RPMI7951 (cell line): ENCODE measurements at places on chromosomes 2 and 18. TPM values are rescaled to one million over a fixed set of nuclear protein-coding genes. Genes with fewer than 3 reads are reported as not detected.
A peak's percentile ranks its signal among the peaks of the same experiment; 100 is the strongest.

The CASP10 gene
- 7.4 and 8.5 TPM in 2 replicates for total RNA-seq

The PARD6G gene
- total RNA-seq = 0.24 and 0.68 TPM in 2 replicates

The ITGA6 gene
- 61.8 and 62.0 TPM in 2 replicates for total RNA-seq

The GPC1 gene
- 13.9 and 24.1 TPM in 2 replicates for total RNA-seq

The CFLAR gene
- 45.3 and 46.5 TPM in 2 replicates for total RNA-seq

GRCh38 chr2:241769819-241770184, 6.8 kb upstream of the GAL3ST2 start:
- no peak for DNase-seq

DNA sequence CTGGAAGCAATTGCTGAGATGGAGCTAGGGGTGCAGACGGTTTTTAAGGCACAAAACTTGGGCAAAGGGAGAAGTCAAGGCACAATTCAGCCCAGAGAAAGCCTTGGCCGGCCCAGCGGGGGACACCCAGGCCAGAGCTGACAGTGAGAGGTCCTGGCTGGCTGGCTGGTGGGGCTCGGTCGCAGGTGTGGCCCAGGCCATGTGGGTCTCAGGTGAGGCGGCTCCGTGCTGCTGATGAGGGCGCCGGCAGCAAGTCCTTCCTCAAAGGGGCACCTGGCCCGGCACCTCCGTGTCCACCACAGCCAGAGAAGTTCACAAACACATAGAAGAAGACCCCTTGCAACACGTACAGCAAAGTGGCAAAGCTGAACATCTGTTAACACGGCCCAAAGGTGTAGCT, 54.2 kb upstream of the LDLRAD4 start:
- no peak for DNase-seq

GRCh38 chr18:70195852-70196434, 9.5 kb downstream of the RTTN start:
- DNase-seq = peak; percentile 38

DNA sequence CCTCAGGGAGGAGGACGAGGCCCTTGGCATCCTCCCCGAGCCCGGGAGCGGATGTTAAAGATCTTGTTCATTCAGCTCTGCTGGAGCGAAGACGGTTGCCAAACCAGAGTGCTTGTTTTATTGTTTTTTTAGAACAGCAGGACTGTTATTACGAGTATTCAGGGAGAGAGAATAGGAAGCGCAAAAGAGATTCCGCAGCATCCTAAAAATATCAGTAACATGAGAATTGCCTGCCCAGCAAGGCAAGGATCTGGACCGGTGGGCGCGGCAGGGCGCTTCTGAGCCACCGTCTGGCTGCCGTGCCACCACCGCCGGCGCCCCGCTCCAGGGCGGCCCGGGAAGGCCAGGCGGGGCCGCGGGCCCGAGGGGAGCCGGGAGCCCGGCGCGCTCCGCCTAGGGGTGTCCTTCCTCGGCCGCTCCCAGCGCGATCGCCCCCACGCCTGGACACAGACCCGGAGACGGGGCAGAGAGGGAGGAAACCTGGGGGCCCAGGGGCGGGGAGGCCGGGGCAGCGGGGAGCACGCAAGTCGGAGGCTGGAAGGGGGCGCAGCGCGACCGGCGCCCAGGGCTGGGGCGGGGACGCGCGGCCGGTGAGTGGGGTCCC, 843 bp downstream of the CYS1 start:
- peak; percentile 71 for DNase-seq

GRCh38 chr2:169693360-169693759, 845 bp downstream of the CFAP210 start:
- peak; percentile 23 for DNase-seq

DNA sequence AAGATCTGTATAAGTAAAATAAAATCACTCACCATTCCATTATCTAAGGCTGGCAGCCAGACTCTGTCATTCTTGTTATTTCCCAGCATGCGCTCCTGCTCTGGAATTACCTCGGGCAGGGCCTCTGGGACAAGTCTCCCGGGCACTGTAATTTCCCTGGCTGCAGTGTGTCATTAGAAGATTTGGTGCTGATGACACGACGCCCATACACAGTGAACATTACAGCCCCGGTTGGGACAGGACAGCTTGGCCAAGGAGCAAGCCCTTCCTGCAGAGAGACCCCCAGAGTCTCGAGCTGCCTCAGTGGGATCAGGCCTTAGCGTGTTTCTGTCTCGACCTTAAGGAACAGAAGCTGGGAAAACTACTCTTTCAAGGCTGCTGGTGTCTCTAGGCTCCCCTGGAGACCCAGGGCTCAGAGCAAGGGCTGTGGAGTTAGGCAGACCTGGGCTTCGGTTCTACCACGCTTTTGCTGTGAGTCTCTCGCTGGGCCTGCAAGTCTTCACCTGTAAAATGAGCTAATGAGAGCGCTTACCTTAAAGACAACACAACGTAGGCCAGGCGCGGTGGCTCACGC, 39.7 kb downstream of the SMAD7 start:
- no peak for DNase-seq

DNA sequence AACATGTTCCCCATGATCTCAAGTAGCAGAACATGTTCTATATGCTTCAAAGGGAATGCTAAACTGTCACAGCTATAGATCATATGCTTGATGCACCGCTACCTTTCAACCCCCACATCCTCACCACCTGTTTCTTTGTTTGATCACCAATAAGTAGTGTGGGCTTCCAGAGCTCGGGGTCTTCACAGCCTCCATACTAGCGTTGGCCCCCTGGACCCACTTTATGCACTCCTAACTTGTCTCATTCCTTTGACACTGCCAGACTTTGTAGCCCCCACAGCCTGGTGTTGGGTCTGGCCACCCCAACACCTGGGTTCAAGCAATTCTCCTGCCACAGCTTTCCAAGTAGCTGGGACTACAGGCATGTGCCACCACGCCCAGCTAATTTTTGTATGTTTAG, 11.6 kb upstream of the RBM44 start:
- DNase-seq = no peak

DNA sequence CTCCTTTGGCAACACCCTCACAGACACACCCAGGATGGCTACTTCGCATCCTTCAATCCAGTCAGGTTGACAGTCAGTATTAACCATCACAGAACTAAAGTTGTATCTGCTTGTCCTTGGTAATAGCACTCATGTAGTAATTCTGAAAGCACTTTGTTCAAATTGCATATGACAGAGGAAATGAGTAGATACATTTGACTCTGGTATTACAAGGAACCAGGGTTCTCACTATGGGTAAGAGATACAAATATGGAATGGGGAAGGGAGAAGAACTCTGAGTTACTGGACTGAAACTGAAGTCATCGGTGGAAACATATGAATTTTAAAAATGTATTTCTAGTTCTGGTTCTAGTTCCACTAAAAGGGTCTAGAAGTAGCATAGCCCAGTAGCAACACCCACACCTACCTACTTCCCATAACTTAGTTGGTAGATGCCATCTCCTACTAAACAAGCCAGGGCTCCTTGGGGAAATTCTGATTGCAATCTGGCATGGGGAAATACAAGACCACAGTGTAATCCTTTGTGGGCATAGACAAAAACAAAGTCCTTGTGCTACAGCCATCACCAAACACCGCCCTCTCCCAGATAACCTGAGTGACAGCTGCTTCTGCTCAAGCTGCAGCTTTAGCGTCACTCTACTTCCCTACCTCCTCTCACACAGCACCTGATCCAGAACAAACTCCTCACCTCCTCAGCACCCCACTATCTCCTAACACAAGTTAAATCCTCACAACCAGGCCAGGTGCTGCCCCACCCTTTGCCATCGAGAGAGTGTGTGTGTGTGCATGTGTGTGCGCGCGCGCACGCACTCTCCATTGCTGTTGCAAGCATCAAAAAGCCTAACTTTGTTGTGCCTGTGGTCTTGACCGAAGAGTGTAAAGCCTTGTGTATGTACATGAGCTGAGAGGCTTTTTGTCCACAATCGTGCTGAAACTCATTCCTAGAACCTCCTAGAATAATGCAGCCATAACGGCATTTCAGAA, 31.4 kb upstream of the CD226 start:
- DNase-seq = no peak

GRCh38 chr2:222936705-222937104, 75.9 kb downstream of the ACSL3 start:
- no peak for DNase-seq

DNA sequence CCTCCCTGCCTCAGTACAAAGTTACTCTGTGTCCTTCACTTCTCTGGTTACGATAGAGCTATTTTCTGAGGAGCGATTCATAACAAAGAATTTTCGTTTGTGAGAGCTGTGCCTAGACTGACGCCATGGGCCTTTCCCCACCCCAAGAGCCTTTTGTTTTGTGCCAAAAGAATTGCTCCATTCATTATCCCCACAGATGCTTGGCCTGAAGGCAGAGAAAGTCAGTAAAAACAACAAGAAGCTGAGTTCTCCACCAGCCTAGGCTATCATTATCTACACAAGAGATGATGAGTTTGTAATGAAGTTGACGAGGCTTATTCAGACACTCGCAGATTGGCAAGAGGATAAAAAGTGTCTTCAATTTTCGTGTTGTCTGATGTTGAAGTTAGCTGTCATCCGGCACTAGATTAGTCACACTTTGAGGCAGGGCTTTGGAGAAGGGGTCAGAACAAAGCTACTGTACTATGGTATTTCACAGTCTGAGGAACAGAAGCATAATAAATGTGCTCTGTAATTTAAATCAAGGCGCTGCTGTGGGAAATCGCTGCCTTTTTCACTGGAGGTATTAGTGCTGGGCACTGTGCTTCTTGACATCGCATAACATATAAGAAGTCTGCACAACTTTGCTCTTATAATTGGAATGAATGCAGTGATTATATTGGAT, 278.4 kb upstream of the FIGN start:
- peak; percentile 56 for DNase-seq

DNA sequence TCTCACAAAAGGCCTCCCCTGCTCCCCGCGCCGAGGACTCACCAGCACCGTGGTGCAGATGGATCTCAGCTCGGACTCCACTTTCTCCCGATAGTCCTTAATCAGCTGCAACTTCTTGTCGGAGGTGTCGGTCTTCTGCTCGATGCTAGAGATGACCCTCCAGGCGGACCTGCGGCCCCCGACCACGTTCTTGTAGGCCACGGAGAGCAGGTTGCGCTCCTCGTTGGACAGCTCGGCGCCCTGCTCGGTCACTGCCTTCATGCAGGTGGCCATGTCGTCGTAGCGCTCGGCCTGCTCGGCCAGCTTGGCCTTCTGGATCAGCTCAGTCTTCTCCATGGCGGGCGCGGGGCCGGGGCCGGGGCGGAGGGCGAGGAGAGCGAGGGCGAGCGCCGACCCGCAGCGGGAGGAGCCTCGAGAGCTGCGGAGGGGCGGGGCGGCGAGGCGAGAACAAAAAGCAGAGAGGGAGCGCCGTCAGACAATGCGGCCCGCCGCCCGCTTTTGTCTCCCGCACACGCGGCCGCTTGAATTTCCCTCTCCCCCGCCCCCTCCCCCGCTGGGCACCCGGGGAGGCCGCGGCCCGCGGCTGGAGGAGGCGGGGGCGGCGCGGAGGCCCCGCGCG, 571 bp downstream of the YWHAQ start:
- peak; percentile 83 for DNase-seq

DNA sequence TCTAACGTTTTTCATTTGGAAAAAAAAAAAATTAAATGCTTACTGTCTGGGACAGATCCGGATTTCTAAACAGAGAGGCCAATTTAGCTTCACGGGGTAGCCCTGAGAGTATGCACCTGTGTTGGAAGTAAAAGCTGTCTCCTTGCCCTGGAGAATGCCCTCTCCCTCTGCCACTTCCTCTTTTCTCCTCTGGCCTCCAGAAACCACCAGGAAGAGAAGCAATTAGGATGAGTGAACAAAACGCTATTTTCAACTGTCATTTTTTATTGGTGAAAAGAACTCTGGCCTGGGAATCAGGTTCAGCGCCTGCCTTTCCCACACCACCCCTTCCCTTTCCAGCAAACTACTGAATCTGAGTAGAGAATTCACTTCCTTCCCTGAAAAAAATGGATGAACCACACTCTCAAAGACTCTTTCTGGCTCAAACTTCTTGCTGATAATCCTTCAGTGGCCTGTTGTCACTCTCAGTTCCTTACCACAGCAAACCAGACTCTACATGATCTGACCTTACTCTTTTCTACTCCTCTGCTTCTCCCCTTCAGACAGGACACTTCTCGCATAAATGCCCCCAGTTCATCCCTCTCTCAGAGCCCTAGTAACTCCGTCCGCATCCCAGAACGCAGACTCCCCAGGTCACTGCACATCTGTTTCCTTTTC, 29.8 kb downstream of the KLF7 start:
- no peak for DNase-seq

GRCh38 chr2:58521803-58522554, 280.9 kb upstream of the FANCL start:
- no peak for DNase-seq

DNA sequence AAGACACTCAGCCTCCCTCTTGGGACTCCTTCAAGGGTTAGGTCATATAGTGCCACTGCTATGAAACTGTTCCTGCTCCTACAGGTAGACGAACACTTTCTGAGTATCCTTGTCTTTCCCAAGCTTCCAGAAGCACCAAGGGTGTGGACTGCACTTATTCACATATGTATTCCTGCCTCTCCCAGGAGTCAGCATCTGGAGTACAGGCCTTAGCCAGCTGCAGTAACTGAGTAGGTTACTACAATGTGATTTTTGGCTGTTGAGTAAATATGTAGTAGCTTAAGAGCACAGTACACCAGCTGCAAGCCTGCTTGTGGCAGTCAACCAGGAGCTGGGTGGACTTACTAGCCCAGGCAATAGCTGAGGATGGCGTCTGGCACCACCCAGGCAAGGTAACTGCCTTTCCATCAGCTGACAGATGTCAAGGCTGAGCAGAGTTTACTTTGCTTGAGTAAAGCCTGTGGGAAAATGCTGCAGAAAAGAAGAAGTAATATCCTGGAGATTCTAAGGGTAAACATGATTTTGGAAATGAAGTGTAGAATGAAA, 14.0 kb upstream of the SCLY start:
- no peak for DNase-seq

- DNase-seq = no peak
Measured at GRCh38 chr2:63048367-63049171, 2.1 kb upstream of the OTX1 start.
